ENCODE measurements at places on chromosomes 16 and 17. TPM values are rescaled to one million over a fixed set of nuclear protein-coding genes. Genes with fewer than 3 reads are reported as not detected.

AANAT gene
- total RNA-seq, result 0.84 TPM

GRCh38 chr16:3766177-3766576 lies 48.9 kb upstream of the TRAP1 start:
- no peak for DNase-seq
- no peaks in the 10 kb centered on the region for H3K4me1 ChIP-seq
- no peak overlapping the region for H3K4me3 ChIP-seq
- H3K36me3 ChIP-seq, result peaks cover 4% of the 10 kb centered on the region

VTN gene
- 1,128 TPM for total RNA-seq

GRCh38 chr16:30413112-30413806 lies 5.9 kb downstream of the ZNF771 start:
- peaks cover 13% of the 10 kb centered on the region for H3K4me1 ChIP-seq
- H3K27me3 ChIP-seq, result no peaks in the 10 kb centered on the region
- H3K27ac ChIP-seq, result no peak overlapping the region
- DNase-seq, result no peak
- H3K36me3 ChIP-seq, result no peaks in the 10 kb centered on the region
- no peak overlapping the region for H3K4me3 ChIP-seq

DNA sequence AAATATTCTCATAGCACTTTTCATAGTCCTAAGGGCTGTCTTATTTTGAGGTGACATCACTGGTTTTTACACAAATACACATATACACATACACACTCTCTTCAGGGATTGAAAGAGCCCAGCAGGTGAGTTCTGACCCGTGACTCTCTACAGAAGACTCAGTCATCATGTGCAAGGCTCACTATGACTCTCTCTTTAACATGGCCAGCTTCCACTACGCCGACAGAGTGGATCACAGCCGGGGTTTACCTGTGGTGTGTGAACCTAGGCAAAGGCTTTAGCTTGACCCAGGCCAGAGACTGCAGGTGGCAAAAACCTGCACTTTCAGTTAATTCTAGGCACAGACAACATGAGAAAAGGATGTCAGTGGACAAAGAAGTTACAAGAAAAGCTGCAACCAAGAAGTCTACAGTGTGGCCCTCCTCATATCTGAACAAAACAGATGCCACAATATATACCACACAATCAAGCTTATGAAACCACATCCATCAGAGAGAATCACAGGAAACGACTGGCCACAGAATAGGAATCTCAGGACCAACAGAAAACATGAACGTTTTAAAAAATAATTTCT lies 56.5 kb downstream of the CYTH1 start:
- peaks cover 42% of the 10 kb centered on the region for H3K4me1 ChIP-seq
- no peak for DNase-seq
- no peak overlapping the region for H3K4me3 ChIP-seq
- no peaks in the 10 kb centered on the region for H3K36me3 ChIP-seq

DNA sequence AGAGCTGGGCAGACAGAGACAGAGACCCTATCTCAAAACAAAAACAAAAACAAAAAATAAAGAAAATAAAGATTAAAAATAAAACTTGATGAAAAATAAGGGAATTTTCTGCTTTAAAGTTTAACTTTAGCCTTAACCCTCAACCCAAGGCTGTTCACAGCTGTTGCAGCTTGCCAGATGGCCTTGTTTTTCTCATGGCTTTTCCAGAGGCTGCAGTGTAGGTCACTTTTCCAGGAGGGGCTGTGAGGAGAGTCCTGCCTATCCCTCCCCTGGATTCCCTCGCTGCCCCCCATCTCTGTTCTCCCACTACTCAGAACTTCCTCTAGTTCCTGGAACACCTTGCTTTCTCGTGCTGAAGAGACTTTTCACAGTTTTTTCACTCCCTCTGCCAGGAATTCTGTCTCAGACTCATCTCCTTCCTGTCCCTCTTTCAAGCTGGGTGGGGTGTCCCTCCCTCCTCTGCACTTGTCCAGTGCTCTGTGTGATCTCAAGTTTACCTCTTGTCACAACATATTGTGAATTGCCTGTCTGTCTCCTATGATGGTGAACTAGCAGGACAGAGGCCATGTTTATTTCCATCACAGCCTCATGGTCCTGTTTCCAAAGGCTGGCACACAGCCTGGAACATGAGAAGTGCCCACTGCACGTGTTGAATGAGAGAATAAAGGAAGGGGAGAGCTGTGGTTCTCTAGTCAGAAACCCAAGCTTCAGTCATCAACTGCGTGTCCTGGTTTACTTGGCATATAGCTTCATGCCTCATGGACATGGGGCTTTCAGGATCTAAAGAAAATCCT lies 69.9 kb upstream of the MSI2 start:
- H3K27me3 ChIP-seq, result no peaks in the 10 kb centered on the region
- H3K36me3 ChIP-seq, result no peaks in the 10 kb centered on the region
- no peak overlapping the region for H3K4me3 ChIP-seq
- no peaks in the 10 kb centered on the region for H3K4me1 ChIP-seq

- H3K36me3 ChIP-seq, result no peaks in the 10 kb centered on the region
- DNase-seq, result peak; percentile 39
- H3K4me3 ChIP-seq, result no peak overlapping the region
- H3K27ac ChIP-seq, result peak overlapping the region; percentile 86
- peaks cover 17% of the 10 kb centered on the region for H3K4me1 ChIP-seq
- H3K27me3 ChIP-seq, result no peaks in the 10 kb centered on the region
Measured at GRCh38 chr17:10059684-10060211, 138.7 kb downstream of the GAS7 start.

DNA sequence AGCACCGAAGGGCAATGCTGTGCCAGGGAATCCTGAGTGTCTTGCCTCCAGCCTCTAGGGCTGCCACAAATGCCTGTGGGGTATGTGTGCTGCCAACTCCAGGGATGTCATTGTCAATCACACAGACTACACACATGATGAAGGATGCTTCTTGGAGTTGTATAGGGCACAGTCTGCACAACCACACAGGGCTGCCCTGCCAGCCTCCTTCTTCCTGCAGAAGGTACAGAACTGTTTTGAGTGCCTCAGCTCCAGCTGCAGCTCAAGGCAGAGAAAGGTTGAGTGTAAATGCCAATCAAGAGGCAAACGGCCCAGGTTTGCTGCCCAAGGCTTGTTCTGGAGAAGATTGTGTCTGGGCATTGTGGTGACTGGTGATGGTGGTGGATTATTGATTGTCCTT lies 15.6 kb downstream of the SCNN1B start:
- no peak overlapping the region for H3K27ac ChIP-seq
- no peak overlapping the region for H3K4me3 ChIP-seq
- no peaks in the 10 kb centered on the region for H3K36me3 ChIP-seq
- H3K27me3 ChIP-seq, result no peaks in the 10 kb centered on the region
- DNase-seq, result no peak

- H3K4me1 ChIP-seq, result peaks cover 47% of the 10 kb centered on the region
- H3K4me3 ChIP-seq, result peak within 1 kb of the TSS; percentile 67
- H3K27me3 ChIP-seq, result peaks cover 55% of the 10 kb centered on the region
- no peaks in the 10 kb centered on the region for H3K36me3 ChIP-seq
Measured at GRCh38 chr17:50560185-50560824, at the start of gene CACNA1G. Gene CACNA1G, plus strand, starts transcription at chr17:50560715. Its CDS starts 745 bp downstream, at chr17:50561460.

All from hepatocyte (in vitro differentiated cells).